ENCODE measurements at places on chromosomes 2 and 18.
A peak's percentile ranks its signal among the peaks of the same experiment; 100 is the strongest.

DNA sequence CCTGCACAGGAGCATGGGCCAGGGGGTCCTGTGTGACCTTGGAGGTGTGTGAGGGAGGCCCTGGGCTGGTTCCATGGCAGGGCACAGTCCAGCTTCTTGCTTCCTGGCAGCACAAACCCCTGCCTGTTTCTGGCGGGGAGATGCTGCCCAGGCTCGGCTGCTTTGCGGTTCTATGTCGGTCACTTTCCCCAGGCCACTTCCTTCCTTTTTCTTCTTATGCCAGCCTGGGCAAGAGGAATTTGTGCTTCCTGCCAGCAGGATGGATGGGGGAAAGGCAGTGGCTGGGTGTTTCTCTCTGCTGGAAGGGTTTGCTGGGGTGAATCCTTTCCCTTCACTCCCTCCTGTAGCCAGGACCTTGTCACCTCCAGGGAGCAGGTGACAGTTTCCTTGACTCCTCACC is 24.3 kb downstream of the ASAP2 start:
- DNase-seq, result no peak

DNA sequence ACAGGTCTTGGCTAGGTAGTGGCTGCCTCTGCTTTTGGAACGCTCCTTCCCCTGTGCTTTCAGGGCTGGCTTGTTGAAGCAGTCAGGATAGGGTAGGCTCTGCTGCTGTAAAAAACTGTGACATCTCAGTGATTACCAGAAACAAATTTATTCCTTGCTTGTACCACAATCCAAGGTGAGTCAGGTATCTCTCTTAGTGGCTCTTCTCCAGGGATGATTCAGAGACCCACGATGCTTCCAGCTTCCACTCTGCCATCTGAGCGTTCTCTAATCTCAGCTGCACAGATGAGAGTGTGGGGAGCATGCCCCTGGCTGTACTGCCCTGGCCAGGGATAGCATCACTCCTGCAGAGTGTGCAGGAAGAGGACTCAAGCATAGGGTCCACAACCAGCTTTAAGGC is 174.9 kb downstream of the VAPA start:
- DNase-seq, result no peak

DNA sequence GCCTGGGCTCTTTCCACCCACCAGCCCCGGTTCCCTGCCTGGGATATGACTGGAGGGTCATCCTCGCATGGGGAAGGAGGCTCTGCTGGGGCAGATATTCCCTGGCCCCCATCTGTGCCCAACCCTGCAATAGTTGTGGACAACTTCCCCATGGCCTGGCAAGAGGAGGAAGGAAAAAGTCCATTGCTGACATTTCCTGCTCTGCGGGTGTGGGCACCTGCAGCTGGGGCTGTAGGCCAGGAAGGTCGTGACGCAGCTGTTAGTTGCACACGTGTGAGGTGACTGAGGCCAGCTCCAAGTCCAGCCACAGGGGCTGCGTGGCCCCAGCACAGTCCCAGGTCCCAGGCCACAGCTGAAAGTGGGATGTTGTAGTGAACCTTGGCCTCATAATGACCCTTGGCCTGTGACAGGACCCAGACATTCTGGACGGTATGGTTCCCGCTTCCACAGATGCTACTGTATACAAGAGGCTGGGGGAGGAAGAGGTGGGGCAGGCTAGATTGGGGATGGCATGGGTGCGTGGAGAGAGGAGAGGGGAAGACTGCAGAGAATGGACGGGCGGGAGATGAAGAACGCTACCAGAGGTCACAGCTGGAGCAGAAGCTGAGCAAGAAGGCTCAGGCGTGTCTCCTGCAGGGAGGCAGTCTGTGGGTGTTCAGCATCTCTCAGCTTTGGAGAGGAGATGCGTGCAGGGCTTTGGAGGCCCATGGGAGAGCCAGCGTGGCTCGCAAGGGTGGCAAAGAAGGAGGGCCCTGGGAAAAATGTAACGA is 22.1 kb downstream of the OTOF start:
- no peak for DNase-seq

DNA sequence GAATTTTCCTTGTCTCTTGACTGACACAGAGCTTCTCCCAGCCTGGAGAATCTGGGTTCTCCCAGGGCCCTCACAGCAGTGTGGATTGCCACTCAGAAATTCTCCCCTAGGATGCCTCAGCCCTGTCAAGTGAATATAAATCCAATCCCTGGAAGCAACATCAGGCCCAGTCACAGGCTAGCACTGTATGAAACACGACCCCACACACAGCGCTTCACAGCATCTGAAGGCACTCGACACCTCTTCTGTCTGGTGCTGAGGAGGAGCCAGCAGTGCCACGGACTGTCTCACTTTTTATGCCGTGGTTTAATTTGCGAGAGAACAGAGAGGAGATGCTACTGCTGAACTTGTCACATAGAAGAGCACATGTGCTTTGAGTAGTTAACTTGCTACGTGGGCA is 164.5 kb downstream of the NAPG start:
- DNase-seq, result no peak

- DNase-seq, result no peak
Measured at GRCh38 chr18:42086288-42086687, 131.3 kb downstream of the PIK3C3 start.

GRCh38 chr18:59604877-59605276 is 92.3 kb downstream of the CCBE1 start:
- no peak for DNase-seq

GRCh38 chr2:209380293-209380692 is 43.6 kb upstream of the MAP2 start:
- no peak for DNase-seq

DNA sequence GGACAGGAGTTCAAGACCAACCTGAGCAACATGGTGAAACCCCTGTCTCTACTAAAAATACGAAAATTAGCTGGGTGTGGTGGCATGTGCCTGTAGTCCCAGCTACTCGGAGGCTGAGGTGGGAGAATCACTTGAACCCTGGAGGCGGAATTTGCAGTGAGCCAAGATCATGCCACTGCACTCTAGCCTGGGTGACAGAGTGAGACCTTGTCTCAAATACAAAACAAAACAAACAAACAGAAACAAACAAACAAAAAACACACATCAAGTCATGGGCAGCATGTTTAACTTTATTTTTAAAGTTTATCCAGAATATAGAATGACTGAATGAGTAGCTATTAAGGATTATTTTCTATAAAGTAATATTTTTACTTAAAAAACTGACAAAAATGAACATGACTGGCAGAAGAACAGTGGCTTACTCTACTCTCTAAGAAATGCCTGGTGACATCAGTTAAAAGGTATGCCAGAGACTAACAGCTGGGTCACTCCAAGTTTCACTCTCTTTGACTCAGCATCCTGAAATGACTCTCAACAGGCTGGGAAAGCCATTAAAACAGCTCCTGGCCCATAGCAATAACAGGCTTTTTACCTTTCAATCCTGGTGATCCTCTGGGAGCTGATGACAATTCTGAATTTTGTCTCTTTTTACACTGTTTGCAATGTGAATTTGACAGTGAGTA is 281.6 kb upstream of the STON1 start:
- peak; percentile 94 for DNase-seq

- no peak for DNase-seq
Measured at GRCh38 chr2:238092486-238093035, 7.6 kb upstream of the ESPNL start.

DNA sequence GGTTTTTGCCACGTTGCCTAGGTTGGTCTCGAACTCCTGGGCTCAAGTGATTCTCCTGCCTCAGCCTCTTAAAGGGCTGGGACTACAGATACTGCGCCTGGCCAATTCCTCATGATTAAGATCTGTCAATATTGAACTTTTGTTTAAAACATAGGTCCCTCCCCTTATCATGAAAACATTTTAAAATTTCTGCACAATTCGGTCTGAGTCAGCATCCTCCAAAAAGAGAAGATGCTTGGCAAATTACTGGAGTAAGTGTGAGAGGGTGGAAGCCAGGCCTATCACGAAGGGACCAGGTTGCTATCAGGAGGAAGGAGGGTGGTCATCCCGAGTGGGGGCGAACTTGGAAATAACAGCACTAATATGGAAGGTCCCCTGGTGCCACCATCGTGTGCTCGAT is 10.8 kb upstream of the CRYGA start:
- DNase-seq, result no peak

DNA sequence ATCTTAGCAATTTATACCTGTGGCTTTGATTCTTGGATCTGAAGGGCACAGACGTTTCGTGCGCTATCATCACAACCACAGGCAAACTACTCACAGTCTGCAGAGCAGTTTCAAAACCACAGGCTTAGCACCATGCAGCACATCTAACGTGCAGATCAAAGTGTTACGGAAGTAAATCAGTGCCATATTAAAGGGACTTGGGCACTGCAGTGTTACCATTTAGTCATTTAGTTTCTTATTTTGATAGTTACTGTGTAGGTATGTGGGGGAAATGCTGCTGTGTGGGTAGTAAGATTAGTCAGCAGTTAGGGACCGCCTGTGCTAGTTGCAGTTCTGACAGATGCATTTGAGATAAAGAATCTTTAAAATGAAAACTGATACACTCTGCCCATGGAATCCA is 384.0 kb downstream of the NBAS start:
- no peak for DNase-seq

- DNase-seq, result no peak
Measured at GRCh38 chr2:227164763-227165291, 403 bp downstream of the COL4A3 start.

- DNase-seq, result no peak
Measured at GRCh38 chr2:136130511-136130910, 12.6 kb upstream of the CXCR4 start.

DNA sequence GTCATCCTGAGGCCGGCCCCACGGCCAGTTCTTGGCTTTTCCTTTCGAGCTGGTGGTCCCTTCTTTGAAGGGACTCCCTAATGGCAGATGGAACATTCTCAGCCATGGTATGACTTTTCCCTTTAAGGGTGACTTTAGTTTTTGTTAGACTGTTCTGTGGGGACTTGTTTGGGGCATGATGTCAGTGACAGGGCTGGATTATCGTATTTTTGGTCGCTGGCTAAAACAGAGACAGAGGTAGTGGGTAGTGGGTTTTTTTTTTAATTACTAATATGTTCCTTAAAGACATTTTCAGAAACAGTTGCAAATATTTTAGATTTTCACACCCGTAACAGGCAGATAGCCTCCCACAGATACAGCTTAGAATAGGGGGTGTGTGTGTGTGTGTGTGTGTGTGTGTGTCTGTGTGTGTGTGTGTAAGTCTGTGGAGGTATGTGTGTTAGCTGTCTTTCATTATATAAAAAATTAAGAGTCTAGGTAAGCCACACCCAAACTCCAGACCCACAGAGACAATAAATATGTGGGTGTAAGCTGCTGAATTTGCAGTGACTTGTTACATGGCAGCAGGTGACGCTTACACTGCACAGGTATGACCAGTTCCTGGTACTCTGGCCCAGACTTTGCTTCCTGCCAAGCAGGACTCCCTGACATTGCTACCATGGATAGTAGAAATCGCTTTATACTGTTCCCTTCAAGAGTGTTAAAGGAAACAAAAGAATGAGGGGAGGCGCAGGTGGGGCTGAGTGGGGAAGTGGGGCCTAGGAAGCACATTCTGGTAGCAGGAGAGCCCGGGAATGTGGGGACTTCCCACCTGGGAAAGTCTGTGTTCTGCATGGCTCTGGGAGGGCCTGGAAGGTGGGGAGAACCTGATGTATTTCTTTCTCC is 20.9 kb downstream of the NCK2 start:
- no peak for DNase-seq

- DNase-seq, result no peak
Measured at GRCh38 chr2:232659359-232659758, 26.0 kb downstream of the EFHD1 start.

GRCh38 chr18:21191596-21192307 is 50.3 kb upstream of the GREB1L start:
- no peak for DNase-seq

DNA sequence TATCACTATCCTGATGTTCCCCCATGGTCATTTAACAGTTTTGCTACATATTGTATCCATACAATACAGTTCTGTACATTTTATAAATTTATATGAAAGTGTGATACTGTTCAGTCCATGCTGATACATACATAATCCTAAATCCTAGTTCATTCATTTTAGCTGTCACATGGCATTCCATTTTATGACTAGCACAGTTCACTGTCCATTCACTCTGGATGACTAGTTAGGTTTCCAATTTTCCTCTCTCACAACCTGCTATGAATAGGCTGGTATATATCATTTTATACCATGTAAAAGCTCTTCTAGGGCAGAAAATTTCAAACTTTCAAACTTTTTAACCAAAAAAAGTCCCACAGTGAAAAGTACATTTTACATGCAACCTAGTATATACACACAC is 15.2 kb downstream of the SMAD2 start:
- DNase-seq, result no peak

DNA sequence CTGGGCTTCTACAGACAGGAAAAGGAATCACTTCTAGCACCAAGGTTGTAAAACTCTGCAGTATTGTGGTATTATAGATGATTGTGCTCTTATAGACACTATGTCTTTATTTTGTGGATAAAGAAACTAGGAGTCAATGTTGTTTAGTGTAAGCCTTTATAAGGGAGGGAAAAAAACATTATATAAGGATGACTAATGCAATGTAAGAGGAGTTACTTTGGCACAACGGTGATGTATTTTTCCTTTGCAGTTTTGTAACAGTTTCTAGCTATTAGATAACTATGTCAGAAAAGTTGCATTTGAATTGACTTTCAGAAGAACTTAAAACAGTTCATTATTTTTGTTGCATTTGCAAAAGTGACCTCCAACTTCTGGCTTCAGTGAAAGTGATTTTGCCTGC is 545.4 kb downstream of the CCDC85A start:
- no peak for DNase-seq

DNA sequence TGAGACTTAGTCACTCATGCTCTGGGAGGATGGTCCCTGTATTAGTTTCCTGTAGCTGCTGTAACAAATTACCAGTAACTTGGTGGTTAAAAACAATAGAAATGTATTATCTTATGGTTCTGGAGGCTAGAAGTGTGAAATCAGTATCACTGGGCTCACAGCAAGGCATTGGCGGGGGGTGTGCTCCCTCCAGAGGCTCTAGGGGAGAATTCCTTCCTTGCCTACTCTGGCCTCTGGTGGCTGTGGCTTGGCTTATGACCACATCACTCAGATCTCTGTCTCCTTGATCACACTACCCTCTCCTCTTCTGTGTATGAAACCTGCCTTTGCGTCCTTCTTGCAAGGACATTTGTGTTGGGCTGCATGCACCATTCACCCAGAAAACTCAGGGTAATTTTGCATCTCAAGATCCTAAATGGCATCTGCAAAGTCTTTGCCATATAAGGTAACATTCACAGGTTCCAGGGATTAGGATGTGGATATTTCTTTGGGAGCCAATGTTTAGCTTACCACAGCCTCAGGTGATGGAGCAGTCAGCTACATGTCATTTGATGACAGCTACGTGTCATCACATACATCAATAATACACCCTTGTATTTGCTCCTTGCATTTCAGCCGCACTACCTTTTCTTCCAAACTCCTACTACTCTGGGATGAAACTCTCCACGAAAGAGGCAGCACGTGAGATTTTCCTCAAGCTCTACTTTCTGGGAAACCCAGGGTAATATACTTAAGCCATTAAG is 49.6 kb upstream of the POU3F3 start:
- no peak for DNase-seq

All from Panc1 (cell line).